ENCODE measurements at places on chromosomes 4 and X. TPM values are rescaled to one million over a fixed set of nuclear protein-coding genes. Genes with fewer than 3 reads are reported as not detected.

The GPC3 gene
- total RNA-seq, result not detected

The GPR78 gene
- total RNA-seq, result not detected

The GPR119 gene
- not detected for total RNA-seq

GRCh38 chrX:50093625-50094024 is 107.2 kb downstream of the AKAP4 start:
- DNase-seq, result no peak
- H3K27me3 ChIP-seq, result no peaks in the 10 kb centered on the region
- H3K36me3 ChIP-seq, result no peaks in the 10 kb centered on the region
- H3K27ac ChIP-seq, result no peak overlapping the region

- H3K4me1 ChIP-seq, result no peaks in the 10 kb centered on the region
- H3K36me3 ChIP-seq, result no peaks in the 10 kb centered on the region
- H3K4me3 ChIP-seq, result no peak overlapping the region
- H3K27me3 ChIP-seq, result no peaks in the 10 kb centered on the region
Observed at GRCh38 chrX:68851082-68851481, 22.3 kb downstream of the EFNB1 start.

DNA sequence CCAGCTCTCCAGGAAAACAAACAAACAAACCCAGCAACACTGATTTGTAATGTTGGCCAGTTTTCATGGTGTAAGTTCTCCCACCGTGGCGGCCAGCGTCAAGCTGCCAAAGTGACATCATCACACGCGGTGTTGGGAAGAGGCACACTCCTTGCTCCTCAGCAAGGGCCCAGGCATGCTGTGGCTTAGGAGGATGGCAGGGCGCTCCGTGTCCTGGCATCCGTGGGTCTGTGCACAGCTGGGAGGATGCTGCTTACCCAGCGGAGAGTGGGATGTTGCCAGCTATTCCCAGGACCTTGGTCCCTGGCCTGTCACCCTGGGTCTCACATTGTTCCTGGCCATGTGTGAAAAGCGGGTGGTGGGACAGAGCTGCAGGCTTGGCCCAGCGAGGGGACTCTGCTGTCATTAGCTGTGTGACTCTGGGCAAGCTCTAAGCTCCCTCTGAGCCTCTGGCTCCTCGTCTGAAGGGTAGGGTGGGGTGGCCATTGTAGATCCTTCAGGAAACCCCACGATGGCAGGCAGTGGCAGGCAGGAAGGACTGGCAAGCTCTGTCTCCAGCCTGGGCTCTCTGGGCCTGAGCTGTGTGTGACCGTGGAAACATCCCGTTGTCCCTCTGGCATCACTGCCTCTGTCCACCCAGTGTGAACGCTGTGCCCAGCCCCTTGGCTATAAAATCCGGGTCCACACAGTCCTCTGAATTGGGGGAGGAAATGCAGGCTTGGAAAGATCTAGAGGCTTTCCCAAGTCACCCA is 10.8 kb downstream of the PSAPL1 start:
- H3K4me1 ChIP-seq, result no peaks in the 10 kb centered on the region
- H3K36me3 ChIP-seq, result no peaks in the 10 kb centered on the region
- no peak for DNase-seq
- no peak overlapping the region for H3K4me3 ChIP-seq
- H3K27ac ChIP-seq, result no peak overlapping the region

- H3K4me1 ChIP-seq, result peaks cover 8% of the 10 kb centered on the region
- peak; percentile 64 for DNase-seq
- H3K27ac ChIP-seq, result peak within 1 kb of the TSS; percentile 89
- H3K27me3 ChIP-seq, result no peaks in the 10 kb centered on the region
- H3K36me3 ChIP-seq, result peaks cover 2% of the 10 kb centered on the region
- peak within 1 kb of the TSS; percentile 87 for H3K4me3 ChIP-seq
Observed at GRCh38 chr4:88378691-88379559, at the start of gene HERC6. Gene HERC6 (plus strand): TSS chr4:88378852. CDS start chr4:88378922, 70 bp downstream.

- H3K36me3 ChIP-seq, result no peaks in the 10 kb centered on the region
- no peak overlapping the region for H3K27ac ChIP-seq
- no peak overlapping the region for H3K4me3 ChIP-seq
- H3K27me3 ChIP-seq, result no peaks in the 10 kb centered on the region
Observed at GRCh38 chrX:20517565-20517964, 250.9 kb upstream of the RPS6KA3 start.

DNA sequence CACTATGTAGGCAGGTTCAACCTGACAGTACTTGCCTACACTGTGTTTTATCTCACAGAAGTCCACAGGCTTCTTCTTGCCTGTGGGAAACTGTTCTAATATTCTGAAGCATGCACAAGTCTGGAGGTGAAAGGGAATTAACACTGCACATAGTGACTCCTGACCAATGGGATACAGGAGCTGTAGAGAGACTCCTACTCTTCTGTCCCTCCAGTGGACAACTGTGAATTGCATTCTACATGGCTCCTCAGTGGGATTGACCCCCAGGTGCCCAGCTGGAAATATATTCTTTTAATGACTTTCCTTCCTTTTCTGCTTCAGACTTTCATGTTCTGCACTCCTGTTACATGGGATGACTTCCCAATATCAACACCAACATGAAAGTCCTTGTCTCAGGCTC is 8.2 kb upstream of the YIPF6 start:
- H3K36me3 ChIP-seq, result no peaks in the 10 kb centered on the region
- no peaks in the 10 kb centered on the region for H3K27me3 ChIP-seq
- H3K4me3 ChIP-seq, result no peak overlapping the region
- DNase-seq, result no peak
- no peaks in the 10 kb centered on the region for H3K4me1 ChIP-seq

DNA sequence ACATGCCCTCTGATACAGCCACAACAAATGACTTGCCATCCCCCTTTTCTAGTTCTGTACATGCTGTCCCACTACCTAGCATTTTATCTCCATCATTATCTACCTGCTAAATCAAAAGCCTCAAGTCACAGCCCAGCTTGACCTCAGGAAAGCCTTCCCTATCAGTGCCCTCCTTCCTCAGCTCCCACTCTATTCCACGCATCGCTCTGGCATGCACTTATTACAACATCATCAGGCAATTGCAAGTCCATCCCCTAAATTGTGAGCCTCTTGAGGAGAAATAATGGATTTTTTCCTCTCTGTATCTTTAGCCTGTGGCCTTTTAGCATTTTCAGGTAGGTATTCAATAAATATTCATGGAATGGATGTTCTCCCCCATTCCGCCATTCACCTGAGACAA is 5.7 kb downstream of the ARL13A start:
- H3K27me3 ChIP-seq, result no peaks in the 10 kb centered on the region
- DNase-seq, result no peak
- no peaks in the 10 kb centered on the region for H3K36me3 ChIP-seq

DNA sequence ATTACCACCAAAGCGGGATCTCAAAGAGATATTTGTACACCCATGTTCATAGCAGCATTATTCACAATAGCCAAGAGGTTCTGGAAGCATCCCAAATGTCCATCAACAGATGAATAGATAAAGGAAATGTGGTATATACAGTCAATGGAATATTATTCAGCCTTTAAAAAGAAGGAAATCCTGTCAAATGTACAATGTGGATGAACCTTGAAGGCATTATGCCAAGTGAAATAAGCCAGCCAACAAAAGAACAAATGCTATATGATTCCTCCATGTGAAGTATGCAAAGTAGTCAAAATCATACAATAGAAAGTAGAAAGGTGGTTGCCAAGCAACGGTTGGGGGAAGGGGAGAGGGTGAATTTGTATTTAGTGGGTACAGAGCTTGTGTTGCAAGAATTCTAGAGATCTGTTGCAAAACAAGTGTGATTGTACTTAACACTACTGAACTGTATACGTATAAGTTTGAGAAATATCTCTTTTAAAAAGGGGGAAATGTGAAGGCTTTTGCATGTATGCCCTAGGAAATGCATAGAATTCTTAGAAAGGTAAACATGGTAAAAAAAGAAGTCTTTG is 5.0 kb upstream of the ZRSR2 start:
- no peaks in the 10 kb centered on the region for H3K27me3 ChIP-seq
- no peak overlapping the region for H3K27ac ChIP-seq
- no peak for DNase-seq
- no peak overlapping the region for H3K4me3 ChIP-seq
- H3K36me3 ChIP-seq, result peaks cover 13% of the 10 kb centered on the region
- H3K4me1 ChIP-seq, result peaks cover 15% of the 10 kb centered on the region

GRCh38 chrX:132924426-132924825 is 34.0 kb downstream of the HS6ST2 start:
- H3K4me3 ChIP-seq, result no peak overlapping the region
- no peak overlapping the region for H3K27ac ChIP-seq
- no peaks in the 10 kb centered on the region for H3K4me1 ChIP-seq
- no peaks in the 10 kb centered on the region for H3K27me3 ChIP-seq
- H3K36me3 ChIP-seq, result no peaks in the 10 kb centered on the region
- DNase-seq, result no peak

DNA sequence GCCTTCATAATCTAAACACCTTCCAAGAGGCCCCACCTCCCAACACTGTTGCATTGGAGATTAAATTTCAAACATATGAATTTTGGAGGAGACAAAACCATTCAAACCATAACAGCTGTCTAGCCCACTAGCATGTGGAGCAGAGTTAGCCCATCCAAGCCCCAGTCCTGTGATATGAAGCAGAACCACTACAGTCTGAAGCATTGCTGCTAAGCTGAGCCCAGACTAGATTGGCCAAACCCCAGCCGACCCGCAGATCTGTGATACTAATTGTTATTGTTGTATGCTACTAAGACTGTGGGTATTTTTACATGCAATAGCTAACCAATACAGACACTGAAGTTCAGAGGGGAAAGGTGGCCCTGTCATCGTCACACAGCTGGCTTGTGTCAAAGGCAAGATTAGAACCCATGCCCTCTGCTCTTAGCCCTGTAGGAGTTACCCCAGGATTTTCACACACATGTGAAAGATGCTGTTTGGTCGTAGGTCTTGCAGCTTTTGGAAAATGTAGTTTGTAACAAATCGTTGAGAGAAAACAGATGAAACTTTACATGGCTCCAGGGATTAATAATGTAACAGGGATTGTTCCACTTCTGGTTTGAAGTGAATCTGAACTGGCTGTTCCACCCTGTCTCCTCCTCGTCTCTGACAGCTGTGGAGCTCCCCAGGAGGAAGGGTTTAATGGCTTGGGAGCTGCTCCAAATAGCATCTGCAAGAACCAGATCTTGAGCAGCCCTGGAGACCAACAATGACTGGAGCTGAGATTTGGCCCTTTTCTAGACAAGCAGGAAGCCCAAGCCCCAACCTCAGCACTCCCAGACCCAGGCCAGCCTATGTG is 517.5 kb downstream of the MID1IP1 start:
- H3K27ac ChIP-seq, result no peak overlapping the region
- DNase-seq, result no peak
- H3K36me3 ChIP-seq, result no peaks in the 10 kb centered on the region

GRCh38 chr4:168857546-168858314 is 152.3 kb downstream of the CBR4 start:
- no peaks in the 10 kb centered on the region for H3K27me3 ChIP-seq
- H3K27ac ChIP-seq, result no peak overlapping the region
- H3K4me1 ChIP-seq, result peaks cover 7% of the 10 kb centered on the region
- DNase-seq, result no peak
- no peaks in the 10 kb centered on the region for H3K36me3 ChIP-seq

Data from natural killer cell (primary cell).